Activated CD8-positive, alpha-beta memory T cell treated with anti-CD3 and anti-CD28 coated beads for 1 hour (primary cell): ENCODE measurements at places on chromosomes 6 and 20.

- no peak for DNase-seq
Observed at GRCh38 chr6:143543435-143543834, 31.9 kb upstream of the FUCA2 start.

GRCh38 chr20:50919567-50919966, 11.7 kb downstream of the ADNP start:
- DNase-seq, result no peak

DNA sequence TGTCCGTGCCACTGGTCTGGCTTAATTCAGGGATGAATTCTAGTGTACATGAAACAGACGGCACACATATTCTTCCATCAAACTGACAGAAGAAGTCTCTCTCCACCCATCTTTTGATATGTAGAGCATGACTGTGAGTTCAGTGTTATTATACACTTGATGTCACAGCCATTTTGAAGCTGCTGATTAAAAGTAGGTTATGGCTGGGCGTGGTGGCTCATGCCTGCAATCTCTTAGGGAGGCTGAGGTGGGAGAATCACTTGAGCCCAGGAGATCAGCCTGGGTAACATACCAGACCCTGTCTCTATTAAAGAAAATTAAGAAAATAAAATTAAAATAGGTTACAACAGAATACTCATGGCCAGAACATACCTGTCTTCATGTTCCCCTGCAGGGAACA, 20.7 kb downstream of the C6orf15 start:
- no peak for DNase-seq

GRCh38 chr20:34350095-34350494, 13.0 kb upstream of the ITCH start:
- DNase-seq, result no peak

GRCh38 chr6:52454556-52454955, 34.4 kb downstream of the EFHC1 start:
- no peak for DNase-seq

DNA sequence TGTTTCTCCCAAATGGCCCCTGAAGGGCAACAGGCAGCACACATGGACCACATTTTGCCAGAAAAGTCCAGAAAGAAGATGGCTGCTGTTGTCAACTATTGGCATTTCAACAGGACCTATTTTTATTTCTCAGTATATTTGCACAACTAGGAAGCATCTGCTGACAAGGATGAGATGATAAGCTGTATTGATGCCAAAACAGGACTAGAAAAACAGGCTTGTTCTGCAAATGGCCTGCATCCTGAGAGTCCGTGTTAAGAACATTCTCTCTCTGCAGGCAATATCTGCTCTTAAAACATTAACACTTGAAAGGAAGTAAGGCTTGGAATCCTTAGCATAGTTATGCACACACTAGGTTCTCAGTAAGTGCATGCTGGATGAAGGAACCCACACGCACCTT, 283.7 kb downstream of the ESR1 start:
- no peak for DNase-seq

- DNase-seq, result no peak
Observed at GRCh38 chr6:63714091-63714490, 78.5 kb downstream of the PHF3 start.

DNA sequence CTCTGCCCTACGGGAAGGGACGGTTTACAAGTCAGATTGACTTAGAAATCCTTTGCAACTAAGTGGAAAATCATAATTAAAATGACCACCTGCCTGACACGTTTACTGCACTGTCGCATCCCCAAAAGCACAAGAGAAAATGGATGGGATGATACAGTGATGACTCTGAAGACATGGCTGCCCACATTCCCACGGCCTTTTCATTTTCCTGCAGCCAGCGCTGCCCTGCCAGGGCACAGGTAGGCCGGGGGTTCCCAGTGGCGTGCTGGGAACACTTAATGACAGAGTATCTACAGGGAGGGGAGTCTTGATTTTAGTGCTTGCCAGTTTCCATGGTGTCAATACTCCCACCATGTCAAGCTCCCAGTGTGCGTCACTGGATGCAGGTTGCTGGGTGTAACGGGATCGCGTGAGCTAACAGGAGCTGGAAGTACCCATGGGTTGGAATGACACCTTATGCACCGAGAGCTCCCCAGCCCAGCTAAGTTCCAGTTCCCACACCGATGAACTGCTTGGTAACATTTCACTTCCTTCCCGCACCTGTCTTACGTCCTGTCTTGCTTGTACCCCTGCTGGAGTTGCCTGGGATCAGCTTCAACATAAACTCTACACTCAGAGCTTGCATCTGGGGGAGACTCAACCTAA, 129.0 kb downstream of the ANKRD60 start:
- DNase-seq, result no peak

GRCh38 chr20:40111282-40111681, 577.8 kb downstream of the MAFB start:
- DNase-seq, result no peak

GRCh38 chr6:135851442-135852271, at the start of gene PDE7B:
Gene PDE7B, plus strand, starts transcription at chr6:135851701.
- DNase-seq, result no peak

DNA sequence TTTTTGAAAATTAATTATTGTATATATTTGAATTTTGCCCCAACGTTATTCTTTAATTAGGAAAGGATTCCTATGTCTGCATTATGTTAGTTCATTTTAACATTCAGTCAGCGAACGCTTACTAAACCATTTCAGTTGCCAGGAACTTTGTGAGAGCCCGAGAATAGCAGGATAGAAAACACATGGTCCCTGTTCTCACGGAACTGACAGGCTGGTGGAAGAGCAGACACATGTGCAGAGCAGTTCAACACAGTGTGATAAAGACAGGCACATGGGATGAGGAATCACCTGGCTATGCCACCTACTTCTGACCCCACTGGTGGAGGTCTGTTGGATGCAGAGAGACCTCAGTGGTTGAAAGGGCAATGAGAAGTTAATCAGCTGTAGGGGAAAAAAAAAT, 367.2 kb downstream of the EPM2A start:
- no peak for DNase-seq

GRCh38 chr6:126107475-126108166, 121.3 kb downstream of the TRMT11 start:
- no peak for DNase-seq

DNA sequence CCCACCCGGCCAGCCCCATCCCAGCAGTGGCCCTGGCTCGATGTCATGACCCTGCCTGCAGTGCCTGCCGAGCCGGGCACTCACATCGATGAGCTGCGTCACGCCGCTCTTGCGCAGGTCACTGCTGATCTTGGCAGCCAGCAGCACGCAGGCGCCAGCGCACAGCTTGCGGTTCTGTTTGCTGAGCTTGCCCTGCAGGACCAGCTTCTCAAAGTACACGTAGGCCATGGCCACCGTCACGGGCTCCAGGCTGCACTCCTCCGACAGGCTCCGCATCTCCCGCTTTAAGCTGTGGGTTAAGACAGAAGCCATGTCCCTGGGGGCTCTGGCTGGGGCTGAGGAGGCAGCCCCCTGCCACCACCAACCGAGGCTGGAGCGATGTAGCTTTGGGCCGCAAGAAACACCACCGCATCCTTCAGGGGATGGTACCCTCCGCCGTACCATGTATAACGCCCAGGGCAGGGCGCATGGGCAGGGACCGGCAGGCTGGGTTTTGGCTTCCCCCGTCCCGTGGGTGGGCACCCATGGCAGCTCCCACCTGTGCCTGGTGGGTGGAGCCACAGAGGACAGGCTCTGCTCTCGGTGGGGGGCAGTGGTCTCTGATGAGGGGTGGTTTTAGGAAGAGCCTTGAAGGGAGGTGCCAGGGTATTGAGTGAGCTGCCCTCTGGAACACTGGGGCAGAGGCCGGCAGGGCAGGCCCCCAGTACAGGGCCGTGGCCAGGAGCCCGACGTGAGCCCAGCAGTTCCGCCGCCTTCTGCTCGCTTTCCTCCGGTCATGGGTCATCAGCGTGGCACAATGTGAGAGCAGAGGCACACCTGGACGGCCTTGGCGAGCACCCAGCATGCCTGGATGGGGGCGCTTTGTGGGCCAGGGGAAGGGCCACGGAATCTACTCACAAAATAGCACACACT, 4.5 kb downstream of the RPS21 start:
- DNase-seq, result no peak

DNA sequence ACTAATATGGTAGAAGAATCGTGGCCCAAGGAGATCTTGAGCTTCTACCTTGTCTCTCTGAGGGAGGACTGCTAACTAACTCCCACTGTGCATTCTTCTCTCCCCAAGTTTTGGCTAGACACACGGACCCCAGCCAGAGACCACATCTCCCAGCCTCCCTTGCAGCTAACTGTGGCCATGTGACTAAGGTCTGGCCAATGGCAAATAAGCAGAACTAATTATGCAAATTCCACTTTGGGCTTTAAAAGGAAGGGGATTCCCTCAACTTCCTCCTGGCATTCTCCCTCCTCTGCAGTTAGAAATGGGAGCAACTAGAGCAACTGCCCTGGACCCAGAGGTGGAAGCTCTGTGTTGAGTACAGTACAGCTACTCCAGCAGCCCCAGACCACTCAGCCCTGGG, 15.4 kb downstream of the BPIFA2 start:
- no peak for DNase-seq

- no peak for DNase-seq
Observed at GRCh38 chr6:68632734-68633133, 2.3 kb upstream of the ADGRB3 start.

DNA sequence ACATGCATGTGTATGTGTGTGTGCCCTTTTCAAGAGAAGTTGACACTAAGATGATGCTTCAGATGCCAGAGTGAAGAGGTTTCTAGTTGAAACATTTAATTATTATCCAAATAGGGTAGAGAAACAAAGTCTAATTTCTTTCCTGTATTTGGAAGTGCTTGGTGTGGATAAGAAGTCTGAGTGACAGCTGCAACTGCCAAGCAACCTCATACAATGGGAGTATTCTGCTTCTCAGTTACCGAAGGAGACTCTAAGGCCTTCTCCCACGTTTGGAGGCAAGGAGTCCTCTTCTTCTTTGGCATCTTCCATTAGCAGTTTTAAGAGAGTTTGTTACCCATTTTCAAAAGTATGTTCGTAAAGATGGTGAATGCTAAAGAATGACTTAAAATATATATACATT, 82.4 kb downstream of the HDGFL1 start:
- DNase-seq, result no peak

- DNase-seq, result no peak
Observed at GRCh38 chr6:105680131-105680530, 277.2 kb upstream of the PREP start.

DNA sequence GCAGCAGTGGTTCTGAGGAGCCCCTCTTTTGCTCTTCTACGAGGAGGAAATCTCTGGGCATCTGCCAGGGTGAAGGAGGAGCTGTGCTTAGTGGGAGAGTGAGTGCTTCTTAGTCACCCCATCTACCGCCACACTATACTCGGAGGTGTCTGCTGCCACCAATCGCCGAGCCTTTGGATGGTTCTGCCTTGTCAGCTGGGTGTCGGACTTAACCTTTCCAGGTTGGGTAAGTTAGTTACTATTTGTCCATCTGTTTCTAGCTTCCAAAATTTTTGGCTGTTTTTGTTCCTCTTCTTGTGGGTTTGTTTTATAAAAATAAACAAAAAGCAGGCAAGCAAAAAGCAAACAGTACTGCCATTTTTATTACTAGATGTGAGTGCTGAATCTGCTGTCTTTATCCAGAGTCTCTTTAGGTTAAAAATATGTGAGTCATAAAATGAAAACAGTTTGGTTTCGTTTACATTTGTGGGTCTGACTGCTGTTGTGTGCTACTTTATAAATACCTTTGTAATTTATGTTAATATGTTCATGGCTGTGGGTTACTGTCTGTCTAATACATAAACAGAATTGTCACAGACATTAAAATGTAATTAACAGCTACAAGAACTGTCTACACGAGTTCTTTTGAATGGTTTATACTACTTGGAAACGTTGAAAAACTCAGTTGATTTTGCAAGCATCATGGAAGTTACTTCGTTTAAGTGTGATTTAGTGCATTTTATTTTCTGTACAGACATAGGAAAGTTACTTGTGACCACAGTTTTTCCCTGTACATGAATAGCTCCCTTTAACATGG, 89.2 kb downstream of the ARID1B start:
- DNase-seq, result no peak

DNA sequence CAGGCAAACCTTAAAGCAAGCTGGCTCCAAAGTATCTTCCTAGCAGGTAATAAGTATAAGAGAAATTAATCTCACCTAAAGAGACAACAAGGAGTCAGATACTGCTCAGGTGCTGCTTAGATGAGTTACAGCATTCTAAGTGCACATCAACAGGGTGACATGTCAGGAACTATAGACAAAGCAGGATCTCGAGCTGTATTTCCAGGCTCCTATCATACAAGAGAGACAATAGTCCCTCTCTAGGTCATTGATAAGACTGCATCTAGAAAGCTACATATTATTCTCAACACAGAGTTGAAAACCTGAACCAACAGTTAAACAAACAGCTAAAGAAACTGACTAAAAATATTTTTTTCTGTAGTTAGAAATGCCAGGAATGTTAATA, 3.9 kb downstream of the PTPRK start:
- DNase-seq, result no peak

- DNase-seq, result no peak
Observed at GRCh38 chr6:13239530-13240455, 88.5 kb downstream of the TBC1D7 start.

- no peak for DNase-seq
Observed at GRCh38 chr20:63525971-63526370, 5.4 kb downstream of the PPDPF start.

- no peak for DNase-seq
Observed at GRCh38 chr6:106363401-106364138, 3.1 kb downstream of the CRYBG1 start.

GRCh38 chr6:83429857-83430610, 817 bp downstream of the ME1 start:
- DNase-seq, result no peak

DNA sequence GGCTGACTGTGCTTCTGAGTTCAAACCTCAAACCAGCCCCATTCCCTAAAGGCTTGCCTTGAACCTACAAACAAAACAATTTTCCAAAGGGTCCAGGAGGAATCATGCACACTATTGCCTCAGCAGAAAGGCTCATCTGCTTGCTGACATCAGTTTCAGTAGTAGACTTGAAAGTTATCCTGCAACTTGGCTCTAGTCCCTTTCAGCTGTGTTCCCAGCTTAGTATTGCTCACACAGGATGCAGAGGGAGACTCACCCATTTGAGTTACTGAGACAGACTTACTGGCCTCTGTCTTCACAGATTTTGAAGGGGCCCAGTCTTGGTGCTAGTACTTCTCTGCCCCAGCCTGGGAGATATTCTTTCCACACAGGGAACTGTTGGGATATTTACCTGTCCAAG, 38.5 kb upstream of the TFB1M start:
- no peak for DNase-seq

GRCh38 chr6:25250878-25251277, 28.3 kb upstream of the CARMIL1 start:
- no peak for DNase-seq

GRCh38 chr20:32685541-32686529, 12.1 kb upstream of the C20orf203 start:
- no peak for DNase-seq

- DNase-seq, result no peak
Observed at GRCh38 chr20:58598211-58599015, 52.7 kb upstream of the STX16 start.

DNA sequence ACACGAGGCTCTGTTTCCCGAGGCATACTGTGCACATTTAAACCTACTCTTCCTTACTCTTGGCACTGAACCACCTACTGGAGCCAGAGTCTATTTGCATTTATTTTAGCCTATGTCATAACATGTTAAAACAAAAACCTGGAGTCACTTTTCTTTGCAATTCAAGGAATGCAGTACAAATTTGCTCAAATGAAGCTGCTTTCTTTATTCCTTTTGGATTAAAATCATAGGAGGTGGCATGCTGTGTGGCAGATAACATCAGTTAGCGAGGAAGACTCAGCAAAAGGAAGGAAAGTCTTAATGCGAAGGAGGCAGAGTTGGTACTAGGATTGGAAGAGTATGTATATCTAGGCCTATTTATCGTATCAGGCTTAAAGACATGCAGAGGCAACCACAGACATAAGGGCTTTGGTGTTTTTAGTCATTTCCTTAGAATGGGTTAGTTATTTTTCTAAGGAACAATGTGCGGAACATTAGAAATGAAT, 92.9 kb downstream of the SAMD3 start:
- no peak for DNase-seq
